ENCODE measurements at places on chromosomes 11 and 22.

DNA sequence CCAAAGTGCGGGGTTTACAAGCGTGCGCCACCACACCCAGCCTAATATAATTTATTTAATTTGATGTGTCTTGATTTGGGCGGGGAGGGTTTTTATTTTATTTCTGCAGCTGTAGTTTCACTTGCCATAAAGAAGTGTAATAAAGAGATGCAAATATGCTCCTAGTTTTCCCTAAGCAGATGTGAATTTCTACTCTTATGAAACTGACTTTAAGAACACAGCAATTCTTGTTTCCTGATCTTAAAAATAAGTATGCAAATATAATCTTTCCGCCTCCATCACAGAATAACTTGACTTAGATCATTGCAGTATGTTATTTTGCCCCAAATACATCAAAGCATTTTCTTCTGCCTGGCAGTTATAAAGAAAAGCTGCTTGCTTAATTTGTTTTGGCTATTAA lies 4.4 kb downstream of the SPCS2 start:
- DNase-seq: no peak

DNA sequence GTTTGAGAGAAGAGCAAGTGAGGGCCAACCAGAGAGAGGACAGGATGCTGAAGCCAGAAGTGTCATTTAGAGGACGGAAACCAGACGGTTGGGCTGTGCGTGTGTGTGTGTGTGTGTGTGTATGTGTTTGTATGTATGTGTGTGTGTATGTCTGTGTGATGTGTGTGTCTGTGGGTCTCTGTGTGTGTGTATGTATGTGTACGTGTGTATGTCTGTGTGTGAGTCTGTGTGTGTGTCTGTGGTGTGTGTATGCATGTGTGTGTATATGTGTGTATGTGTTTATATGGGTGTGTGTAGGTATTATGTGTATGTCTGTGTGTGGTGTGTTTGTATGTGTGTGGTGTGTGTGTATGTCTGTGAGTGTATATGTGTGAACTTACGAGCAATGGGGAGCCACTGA lies 77.7 kb upstream of the EIF3D start:
- no peak for DNase-seq

DNA sequence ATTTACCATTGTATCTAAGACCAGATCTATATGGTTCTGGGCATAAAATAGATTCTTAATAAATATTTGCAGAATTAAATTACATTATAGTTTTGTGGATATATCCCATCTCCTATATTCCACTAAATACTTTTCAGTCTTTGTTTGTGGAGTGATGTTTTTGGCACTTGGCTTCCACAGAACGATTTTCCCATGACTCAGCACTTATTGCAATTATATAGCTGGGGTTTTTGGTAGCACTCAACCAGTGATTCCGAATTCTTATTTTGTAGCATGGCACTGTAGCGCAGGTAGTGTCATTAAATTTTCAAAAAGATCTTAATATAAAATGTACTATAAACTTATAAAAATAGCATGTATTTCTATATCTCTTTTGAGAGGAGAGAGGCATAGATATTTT lies 221.2 kb downstream of the TRPC6 start:
- no peak for DNase-seq

GRCh38 chr22:37591823-37592404 lies 12.0 kb upstream of the LGALS2 start:
- no peak for DNase-seq

GRCh38 chr11:95132956-95133355 lies 43.3 kb downstream of the ENDOD1 start:
- no peak for DNase-seq

DNA sequence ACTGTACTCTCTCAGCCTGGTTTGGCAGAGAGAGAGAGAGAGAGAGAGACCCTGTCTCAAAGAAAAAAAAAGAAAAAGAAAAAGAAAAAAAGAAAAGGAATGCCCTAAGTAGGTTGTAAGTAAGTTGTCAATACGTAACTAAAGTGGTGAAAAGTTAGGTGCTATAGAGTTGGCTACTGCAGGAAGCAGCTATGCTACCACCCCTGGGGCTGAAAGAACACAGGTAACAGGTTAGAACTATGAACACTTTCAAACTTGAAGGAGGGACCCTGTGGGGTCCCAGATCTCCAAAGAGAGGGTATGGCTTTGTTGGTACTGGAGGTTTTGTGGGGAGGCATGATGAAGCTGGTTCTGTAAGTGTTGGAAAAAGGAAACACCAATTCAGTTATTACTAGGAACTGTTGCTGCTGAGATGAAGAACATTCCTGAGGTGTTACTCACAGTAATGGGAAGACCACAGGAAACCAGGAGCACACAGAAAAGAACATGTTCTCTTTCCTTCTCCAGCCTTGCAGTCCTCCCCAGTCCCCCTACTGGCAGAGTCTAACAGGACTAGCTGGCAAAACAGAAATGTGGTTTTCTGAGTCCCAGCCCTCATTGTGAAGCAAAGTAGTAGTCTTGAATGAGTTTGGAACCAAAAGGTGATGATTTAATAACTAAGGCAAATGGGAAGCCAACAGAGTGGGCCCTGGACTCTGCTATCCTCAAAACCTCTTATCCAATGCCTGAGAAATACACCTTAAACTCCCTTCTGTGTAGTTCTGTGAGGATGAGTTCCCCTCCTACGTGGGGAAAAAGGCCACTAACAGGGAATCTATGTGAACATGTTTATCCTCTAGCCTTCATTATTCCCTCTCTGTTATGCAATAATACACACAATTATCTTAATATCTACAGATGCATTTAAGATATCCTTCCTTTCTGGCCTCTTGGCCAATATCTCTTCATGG lies 427.0 kb upstream of the DDI1 start:
- DNase-seq: no peak

- no peak for DNase-seq
These were observed 438.9 kb downstream of the TBC1D22A start for GRCh38 chr22:47201186-47201995.

DNA sequence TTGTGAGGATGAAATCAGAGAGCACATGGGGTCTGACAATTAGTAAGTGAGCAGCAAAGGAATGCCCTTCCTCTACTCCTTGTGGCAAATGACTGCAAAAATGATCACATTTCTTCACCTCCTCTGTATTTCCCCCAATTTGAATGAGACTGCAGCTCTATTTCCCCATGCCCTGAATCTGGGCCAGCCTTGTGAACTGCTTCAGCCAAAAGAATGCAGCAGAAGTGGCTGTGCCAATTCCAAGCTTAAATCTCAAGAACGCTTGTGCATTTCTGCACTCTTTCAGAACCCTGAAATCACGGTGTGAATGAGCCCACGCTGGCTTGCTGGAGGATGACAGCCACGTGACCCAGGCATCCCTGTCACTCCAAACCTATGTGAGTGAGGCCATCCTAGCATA lies 9.9 kb downstream of the SLC43A3 start:
- DNase-seq: no peak

- DNase-seq: no peak
These were observed 420.7 kb upstream of the CADM1 start for GRCh38 chr11:115924744-115925567.

DNA sequence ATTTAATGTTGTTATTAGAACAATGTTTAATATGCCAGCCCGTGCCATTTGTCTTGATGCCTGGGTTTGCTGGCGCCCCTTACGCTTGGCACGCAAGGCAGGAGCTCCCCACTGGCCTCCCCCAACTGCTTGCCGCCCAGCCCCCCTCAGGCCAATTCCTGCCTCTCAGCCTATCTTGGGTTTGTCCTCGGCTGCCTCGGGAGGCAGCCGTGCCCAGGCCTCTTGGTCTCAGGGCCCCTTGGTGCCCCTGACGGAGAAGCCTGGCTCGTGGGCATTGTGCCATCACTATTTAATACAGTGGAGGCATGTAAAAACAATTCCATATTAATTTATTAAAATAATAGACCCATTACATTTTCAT lies 119.8 kb downstream of the KCNQ1OT1 start:
- no peak for DNase-seq

DNA sequence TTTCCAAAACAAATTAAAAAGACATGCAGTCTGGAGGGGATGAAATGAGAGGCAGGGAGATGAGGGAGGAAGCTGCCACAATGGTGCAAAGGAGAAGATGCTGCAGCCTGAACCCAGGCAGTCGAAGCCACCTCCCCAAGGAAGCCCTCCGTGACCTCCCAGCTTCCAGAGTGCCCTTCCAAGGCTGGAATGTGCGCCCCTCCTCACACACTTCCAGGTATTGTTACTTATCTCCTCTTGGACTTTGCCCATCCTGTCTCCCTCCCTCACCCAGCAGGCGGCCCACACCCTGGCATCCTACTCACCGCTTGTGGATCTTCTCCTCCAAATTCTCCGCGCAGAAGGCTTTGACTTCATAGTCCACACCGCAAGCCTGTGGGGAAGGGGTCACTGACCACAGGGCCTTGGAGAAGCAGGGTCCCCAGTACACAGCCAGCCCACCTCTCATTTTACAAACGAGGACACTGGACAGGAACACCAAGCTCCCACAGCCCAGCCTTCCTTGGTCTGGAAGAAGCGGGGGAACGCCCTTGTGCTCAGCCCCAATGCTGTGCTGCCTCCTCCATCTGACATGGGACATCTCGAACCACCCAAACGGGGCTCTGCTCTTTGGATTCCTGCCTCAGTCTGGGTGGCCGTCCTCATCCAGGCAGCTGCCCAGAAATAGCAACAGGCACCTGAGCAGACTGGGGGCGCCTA lies 40.3 kb downstream of the TPBGL start:
- DNase-seq: no peak

GRCh38 chr11:62774407-62774806 lies 3.2 kb downstream of the TAF6L start:
- no peak for DNase-seq
